AG08396 (cell line): ENCODE measurements at places on chromosomes 5 and 9.

GRCh38 chr9:126663661-126664072 is 49.9 kb downstream of the LMX1B start:
- DNase-seq: no peak

DNA sequence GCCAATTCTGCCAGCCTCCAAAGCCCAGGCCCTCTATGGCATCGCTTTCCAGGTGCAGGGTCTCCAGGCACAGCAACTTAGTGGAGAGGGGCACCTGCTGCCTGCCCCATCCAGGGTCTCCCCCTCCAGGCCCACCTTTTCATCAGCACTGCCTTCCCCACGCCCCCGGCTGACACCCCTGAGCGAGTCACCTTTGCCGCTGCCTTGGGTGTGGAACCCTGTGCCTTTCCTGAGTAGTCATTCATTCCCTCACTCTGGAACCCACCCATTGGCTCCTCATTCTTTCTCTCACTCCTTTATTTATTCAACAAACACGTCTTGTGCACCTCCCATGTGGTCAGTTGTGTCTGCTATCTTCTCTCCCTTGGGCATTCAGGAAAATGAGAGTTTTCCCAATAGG is 14.5 kb upstream of the RPL26L1 start:
- no peak for DNase-seq

DNA sequence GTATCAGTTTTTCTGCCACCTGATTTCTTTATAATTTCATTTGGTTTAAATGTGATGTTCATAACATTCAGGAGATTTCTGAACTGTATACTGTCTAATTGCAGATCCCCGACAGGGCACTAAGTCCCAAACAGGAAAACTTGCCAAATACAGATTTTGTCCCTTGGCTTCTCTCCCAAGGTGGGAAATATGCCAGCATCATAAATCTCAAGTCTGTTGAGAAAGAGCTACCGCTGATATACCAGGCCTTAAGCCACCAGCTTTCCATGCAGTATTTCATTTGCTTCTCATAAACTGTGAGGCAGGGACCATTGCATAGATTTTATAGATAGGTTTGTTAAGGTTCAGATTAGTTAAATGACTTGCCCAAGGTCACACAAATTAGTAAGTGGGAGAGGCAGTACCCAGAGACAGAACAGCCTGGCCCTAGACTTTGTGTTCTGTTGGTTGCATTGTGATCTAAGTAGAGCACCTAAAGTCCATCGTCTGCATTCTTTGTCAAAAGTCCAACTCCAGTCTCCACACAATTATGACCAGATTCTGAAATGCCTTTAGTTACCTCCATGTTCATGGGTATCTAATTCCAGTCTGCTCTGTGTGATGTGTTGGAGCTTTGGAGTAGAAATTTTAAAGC is 16.2 kb downstream of the GPR21 start:
- peak; percentile 23 for DNase-seq

DNA sequence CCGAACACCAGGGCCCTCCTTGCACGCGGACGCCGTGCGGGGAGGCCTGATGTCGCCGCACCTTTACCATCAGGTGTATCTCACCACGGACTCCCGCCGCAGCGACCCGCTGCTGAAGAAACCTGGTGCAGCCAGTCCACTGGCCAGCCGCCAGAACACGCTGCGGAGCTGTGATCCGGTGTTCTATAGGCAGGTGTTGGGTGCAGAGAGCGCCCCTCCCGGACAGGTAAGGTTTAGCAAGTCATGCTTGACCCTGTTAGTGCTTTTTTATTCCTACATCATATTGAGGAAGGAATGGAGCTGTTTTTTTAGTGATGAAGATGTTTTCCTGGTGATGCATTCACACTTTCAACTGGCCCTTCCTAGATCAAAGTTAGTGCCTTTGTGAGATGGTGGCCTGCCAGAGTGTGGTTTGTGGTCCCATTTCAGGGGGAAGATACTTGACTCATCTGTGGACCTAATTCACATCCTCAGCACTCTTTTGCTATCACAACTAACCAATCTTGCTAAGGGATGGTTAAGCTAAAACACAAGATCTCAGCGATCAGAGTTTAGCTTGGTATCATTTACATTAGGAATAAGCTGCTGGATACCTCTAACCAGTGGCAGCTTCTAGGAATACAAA is 2.7 kb downstream of the PCDHGC3 start:
- DNase-seq: peak; percentile 20

DNA sequence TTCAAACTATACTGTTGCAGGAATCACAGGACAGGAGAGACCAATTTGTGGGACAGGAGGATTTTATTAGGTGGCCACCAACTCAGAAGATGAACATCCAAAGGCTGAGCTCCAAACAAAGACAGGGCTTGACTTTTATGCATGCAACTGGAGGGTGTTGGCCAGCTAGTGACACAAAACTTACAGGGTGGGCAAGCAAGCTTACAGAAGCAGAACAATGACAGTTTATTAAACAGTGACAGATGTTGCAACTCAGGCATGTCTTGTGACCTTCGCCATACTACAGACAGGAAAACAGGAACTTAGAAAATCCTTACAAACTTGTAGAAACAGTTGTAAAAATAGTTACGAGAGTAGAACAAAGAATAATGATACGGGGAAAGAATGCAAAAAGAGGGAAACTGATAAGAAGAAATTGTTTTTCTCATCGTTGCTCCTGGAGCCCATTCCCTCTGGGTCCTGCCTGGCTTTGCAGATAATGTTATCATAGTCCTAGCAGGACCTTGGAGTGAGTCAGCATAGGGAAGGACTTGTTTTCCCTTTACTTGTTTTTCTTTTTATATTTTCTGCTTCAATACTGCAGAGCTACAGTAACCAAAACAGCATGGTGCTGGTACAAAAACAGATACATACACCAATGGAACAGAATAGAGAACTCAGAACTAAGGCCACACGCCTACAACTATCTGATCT is 2083.0 kb upstream of the ACO1 start:
- DNase-seq: no peak

- DNase-seq: no peak
These were observed 20.3 kb downstream of the ANGPTL2 start for GRCh38 chr9:127102176-127102575.

DNA sequence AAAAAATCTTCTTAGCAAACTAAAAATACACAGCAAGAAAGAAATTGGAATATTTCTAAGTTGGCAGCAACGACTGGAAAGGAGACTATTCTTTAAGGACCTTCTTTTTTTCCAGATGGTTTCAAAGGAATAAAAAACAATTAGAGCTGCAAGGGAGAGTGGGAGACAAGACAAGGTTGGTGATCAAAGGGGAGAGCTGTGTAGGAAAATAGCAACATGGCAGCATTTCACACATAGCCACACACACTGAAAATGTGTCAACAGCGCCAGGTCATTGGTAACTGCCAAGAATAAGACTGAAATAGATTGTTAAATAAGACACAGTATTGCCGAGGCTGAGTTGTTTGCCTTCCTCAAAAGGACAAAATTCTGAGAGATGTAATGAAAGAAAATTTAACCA is 88.1 kb upstream of the TLE1 start:
- no peak for DNase-seq

GRCh38 chr5:163724305-163724704 is 218.9 kb downstream of the MAT2B start:
- no peak for DNase-seq

- DNase-seq: no peak
These were observed 3.5 kb downstream of the IFNA2 start for GRCh38 chr9:21381448-21382339.

GRCh38 chr5:148615644-148616275 is 38.6 kb downstream of the HTR4 start:
- no peak for DNase-seq
